ENCODE measurements at places on chromosomes 16 and 17.
A peak's percentile ranks its signal among the peaks of the same experiment; 100 is the strongest.

DNA sequence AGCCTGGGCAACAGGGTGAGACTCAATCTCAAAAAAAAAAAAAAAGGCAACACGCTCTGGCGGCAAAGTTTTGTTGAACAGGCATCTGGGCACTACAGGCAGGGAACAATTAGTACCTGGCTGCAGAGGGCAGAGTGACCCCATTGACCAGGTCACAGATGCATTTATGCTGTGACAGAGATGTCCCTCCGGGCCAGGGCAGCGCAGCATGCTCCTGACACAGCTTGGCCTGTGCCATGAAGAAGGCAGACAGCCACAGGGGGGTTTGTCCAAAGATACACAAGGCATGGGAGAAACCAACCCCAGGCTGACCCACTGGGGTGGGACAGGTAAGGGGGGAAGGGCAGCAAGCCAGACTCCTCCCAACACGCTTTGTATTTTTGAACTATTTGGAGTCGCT lies 7.7 kb upstream of the SRRM2 start:
- no peak for DNase-seq

DNA sequence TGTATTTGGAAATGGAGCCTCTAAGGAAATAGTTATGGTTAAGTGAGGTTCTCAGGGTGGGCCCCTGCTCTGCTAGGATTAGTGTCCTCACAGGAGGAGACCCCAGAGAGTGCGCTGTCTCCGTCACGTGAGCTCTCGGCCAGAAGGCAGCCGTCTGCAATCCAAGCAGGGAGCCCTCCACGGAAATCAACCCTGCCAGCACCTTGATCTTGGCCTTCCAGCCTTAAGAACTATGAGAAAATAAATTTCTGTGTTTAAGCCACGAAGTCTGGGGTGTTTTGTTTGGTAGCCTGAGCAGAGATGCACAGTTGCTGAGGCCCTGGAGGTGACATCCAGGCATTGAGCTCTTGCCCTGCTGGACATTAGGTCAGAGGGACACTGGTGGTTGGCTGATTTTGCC lies 32.4 kb upstream of the GSE1 start:
- DNase-seq, result no peak

GRCh38 chr17:72033334-72033733 lies 87.5 kb upstream of the SOX9 start:
- no peak for DNase-seq

GRCh38 chr17:17126131-17127110 lies 79.7 kb downstream of the PLD6 start:
- no peak for DNase-seq

DNA sequence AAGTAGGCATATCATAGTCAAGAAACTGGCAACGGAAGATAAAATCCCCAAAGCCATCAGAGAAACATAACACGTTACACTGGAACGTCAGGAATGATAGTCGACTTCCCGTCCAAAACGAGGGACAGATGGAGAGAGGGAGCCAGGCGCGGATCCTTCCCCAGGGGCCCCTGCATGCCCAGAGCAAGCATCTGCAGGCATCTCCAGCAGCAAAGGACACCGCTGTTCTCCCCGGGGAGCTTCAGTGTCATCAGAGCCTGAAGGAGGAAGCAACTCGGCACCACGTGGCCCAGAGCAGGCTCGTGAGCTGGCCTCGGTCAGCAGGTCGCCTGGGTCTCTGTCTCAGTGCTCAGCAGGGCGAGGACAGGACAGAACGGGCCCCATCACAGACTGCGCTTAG lies 50.1 kb downstream of the LMF1 start:
- no peak for DNase-seq

DNA sequence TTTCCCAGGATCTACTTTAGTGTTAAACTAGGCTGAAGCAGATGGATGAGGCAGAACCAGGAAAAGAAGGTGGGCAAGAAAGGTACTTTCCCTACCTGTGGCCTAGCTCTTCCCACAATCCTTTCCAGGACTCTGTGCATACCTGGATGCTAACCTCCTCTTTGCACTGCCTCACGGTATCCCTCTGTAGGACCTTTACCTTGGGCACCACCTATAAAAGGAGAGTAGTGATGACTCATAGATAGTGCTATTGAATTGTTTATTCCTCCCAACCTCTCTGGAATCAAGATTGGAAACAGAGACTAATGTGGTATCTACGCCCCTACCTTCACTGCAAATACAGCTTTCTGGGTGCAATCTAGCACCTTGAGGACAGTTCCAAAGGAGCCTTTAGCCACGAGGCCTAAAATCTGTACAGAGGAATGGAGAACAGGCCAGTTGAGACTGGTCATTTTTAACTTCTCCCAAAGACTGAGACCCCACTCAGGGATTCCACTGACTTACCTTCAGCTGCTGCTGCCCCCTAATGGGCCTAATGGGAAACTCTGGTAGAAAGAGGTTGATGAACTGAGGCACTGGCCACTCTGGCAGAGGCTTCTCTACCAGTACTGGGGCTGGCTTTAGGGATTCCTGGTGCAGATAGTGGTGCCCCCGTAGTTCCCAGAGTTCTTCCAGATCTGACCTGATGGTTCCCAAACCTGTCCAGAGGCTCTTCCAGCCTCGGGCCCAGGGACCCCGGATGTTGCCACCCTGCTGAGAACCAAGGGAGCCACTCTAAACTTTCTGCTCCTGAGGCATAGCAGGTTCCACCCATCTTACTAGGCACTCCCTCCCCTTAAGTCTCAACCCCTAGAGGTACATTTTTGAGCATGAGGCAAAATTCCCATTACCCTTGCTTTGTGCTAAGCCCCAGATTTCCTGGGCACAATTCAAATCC lies 781 bp downstream of the RSKR start:
- DNase-seq, result no peak

DNA sequence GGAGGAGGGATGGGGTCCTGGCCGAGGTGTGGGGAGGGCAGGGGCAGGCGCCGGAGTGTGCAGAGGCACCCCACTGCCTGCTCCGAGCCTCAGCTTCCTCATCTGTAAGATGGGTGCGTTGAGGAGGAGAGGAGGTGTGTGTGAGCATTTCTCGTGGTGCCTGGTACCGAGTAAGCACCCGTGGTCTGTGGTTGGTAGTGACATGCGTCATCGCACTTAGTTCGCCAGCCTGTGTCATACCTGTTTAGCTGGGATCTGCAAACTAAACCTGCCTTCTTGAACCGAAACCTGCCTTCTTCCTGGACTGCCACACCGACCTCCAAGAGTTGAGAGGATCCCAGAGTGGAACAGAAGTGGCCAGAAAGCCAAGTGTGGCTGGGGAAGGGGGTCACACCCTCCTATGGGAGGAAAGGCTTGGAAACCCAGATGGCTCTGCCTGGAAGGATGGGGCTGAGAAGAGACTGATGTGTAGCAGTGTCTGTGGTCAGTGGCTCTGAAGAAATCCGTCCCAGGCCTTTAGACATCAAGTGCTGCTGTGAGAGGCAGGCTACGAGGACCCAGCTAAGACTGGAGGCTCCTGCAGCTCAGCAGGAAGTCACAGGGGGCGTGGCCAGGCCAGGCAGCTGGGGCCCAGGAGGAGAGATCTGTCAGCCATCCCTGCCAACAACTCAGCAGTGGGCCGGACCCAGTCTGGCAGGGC lies 162.6 kb upstream of the PLCG2 start:
- DNase-seq, result no peak

DNA sequence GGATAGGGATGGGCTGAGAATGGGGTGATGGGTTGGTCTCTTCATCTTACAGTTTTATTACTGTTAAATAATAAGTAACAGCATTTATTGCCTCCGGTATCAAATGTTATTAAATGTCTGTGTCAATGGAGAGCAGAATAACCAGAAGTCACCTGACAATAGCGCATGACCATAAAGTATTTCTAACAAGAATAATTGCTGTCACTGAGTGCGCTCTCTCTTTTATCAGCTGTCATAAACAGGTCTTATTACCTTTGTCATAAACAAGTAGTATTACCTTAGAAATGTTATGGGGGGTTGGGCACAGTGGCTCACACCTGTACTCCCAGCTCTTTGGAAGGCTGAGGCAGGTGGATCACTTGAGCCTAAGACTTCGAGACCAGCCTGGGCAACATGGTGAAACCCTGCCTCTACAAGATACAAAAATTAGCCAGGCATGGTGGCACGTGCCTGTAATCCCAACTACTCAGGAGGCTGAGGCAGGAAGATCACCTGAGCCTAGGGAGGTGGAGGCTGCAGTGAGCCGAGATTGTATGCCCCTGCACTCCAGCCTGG lies 120.6 kb downstream of the MAP2K6 start:
- DNase-seq, result no peak

- no peak for DNase-seq
Observed at GRCh38 chr17:39244016-39244599, 18.4 kb upstream of the STAC2 start.

DNA sequence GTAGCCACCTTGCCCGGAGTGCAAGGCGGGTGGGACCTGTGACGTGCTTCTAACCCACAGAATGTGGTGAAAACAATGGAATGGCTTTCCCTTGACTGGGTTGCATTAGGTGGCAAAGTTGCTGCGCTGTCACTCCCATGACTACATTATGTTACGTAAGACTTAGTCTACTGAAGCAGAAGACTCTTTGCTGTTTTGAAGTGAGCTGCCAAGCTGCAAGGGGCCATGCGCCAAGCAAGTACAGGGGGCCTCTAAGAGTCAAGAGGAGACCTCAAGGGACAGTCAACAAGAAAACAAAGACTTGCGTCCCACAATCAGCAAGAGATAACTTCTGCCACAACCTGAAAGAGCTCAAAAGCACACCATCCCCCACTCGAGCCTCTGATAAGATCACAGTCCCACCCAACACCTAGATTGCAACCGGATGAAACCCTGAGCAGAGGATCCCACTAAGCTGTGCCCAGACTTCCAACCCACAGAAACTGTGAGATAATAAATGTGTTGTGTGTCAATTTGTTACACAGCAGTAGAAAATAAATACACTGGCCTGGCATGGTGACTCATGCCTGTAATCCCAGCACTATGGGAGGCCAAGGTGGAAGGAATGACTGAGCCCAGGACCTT lies 16.5 kb downstream of the ANKRD11 start:
- no peak for DNase-seq

- peak; percentile 72 for DNase-seq
Observed at GRCh38 chr16:66961065-66961744, at the start of gene CES3. Gene CES3, plus strand, starts transcription at chr16:66961266. Its CDS starts 42 bp downstream, at chr16:66961308.

GRCh38 chr16:8541868-8542267 lies 48.4 kb downstream of the TMEM114 start:
- DNase-seq, result no peak

GRCh38 chr17:4305224-4305623 lies 41.4 kb upstream of the ANKFY1 start:
- no peak for DNase-seq

GRCh38 chr17:28485049-28485448 lies 11.6 kb downstream of the SLC13A2 start:
- no peak for DNase-seq

DNA sequence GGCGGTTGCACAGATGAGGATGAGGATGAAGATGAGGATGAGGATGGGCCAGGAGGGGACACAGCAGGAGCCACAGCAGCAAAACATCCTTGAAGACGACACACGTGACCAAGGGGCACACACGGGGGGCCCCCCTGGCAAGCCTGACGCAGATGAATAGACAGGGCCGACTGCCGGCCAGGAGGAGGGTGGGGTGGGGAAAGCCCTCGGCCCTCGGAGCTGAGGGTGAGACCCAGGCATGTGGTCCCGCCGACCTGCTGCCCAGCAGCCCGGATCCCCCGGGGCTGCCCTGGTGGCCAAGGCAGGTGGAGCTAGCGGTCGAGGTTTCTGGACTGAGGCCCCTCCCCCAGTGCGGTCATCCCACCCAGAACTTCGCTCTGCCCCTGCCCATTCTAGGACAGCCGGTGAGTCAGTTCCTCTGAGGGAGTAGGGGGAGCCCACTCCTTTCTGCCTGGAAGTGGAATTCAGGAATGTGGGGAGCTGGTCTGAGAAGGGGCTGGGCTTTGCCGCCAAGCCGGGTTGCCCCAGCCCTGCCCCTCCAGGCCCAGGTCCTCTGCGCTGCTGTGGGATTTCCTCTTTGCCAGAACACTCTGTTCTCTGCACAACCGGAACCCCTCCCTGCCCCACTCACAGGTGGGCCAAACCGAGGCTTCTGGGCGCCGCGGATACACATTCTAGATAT lies 9.9 kb downstream of the CYGB start:
- DNase-seq, result no peak

- no peak for DNase-seq
Observed at GRCh38 chr17:82863941-82864712, 24.3 kb upstream of the ZNF750 start.

DNA sequence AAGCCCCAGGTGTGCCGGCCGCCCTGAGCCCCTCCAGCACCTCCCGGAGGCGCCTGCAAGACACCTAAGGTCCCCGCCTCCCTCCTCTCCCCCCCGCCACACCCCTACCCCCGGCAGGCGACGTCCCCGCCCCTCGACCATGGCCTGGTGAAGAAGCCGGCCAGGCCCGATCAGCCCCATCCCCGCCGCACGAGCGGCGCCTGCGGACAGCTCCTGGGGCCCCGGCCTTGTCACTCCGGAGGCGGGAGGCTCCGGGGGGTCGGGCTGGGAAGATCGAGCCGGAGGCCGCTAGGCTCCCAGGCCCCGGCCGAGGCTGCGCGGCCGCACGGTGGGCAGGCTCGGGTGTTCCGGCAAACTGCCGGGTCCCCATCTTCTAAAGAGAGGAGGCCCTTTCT lies 405 bp upstream of the ACE start:
- no peak for DNase-seq

- DNase-seq, result no peak
Observed at GRCh38 chr16:86165479-86165878, 266.5 kb downstream of the IRF8 start.

DNA sequence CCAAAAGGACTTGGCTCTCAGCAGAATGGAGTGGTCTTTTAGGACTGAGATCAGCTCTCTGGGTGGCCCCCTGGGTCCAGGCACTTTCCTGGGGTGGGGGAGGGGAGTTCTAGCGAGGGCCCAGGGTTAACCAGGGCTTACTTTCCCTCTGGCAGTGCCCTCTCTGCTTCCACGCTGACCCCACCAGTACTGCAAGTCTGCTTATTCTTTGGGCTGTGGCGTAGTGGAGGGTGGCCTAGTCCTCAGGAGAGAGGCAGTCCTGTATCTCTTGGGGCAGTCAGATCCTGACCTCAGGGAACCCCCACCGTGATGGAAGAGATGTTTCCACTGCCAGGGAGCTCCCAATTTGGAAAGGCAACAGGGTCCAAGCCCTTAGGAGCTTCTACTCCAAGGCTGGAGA lies 79.4 kb downstream of the CCDC182 start:
- DNase-seq, result no peak

DNA sequence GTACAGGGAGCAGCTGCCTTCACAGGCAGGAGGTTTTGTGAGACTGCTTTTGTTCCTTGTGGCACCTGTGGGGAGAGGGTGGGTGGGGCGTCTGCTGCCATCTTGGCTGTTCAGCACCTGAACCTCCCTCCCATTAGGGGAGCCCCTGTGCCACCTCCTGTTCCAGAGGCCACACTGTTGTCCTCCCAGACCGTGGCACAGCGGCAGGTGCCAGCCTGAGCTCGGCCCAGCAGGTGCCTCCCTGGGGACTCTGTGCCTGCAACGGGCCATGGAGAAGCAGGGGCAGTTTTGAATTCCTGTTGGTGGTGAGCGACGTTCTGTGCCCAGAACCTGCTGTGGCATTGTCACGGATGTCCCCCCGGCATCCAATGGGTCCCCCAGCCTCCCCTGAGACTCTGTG lies 9.9 kb downstream of the LGALS3BP start:
- DNase-seq, result no peak
